DMS79 treated with DMSO at 0.1 percent for 48 hours (cell line): ENCODE measurements at places on chromosomes 5 and 9.
A peak's percentile ranks its signal among the peaks of the same experiment; 100 is the strongest.

DNA sequence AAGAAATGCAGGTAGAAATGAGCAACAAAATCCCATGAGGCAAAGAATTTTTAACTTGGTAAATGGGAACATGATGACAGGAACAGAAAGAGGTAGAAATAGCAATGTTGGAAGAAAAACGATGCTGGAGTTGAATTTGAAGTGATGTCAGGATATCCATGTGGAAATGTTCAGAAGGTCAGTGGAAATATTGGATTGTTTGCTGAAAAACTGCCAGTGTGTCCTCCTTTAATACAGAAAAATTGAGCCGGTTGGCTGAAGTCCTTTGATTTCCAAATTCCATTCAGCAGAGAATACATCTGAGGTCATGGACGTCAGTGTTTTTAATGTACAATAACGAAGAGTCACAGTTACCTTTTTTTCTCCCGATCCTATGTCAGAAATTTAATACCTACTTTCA, 110.0 kb upstream of the DMAC1 start:
- DNase-seq: no peak

GRCh38 chr5:126274076-126274762, 149.0 kb upstream of the GRAMD2B start:
- DNase-seq: no peak

DNA sequence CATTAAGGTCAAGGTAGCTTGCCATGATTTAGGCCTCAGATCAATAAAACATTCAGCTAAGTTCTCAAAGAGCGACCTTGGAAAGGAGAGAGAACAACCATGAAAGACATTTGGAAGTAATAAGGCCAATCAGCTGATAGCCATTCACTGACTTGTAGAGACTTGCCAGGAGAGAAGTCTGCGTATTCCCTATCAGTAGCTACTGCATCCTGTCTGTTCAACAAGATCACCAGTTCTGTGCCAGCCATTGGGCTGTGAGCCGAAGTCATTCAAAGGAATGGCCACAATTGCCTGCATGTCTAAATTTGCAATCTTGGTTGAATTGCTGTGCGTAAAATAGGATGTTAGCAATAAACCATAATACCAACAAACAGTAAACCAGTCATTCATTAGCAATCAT, 219.8 kb downstream of the FBXL7 start:
- DNase-seq: no peak

- DNase-seq: peak; percentile 5
These were observed at the start of gene F2RL1 for GRCh38 chr5:76818844-76819831. Gene F2RL1, plus strand, starts transcription at chr5:76819030. Its CDS starts 153 bp downstream, at chr5:76819183.

GRCh38 chr9:86201474-86202337, 57.8 kb downstream of the C9orf153 start:
- no peak for DNase-seq

- DNase-seq: no peak
These were observed 8.9 kb downstream of the LCN1 start for GRCh38 chr9:135530146-135530545.

GRCh38 chr5:131491749-131492148, 143.3 kb downstream of the RAPGEF6 start:
- DNase-seq: no peak

DNA sequence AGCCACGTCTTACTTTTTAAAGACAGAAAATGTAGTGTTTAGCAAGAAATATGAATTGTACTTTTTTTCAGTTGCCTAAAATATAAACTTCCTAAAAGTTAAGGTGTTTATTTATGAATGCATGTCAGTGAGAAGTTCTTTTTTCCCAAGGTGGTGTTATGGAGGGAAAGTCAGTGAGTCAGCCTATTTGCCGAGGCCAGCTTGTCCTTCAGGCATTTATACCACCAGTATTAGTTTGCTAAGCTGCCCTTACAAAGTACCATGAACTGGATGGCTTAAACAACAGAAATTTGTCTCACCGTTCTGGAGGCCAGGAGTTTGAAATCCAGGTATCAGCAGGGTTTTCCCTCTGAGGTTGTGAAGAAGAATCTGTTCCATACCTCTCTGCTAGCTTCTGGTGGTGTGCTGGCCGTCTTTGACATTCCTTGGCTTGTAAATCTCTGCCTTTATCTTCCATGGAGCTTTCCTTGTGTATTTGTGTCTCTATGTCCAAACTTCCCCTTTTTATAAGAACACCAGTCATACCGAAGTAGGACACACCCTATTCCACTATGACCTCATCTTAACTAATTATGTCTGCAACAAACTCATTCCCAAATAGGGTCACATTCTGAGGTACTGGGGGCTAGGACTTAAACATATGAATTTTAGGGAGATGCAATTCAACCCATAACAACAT, 38.4 kb downstream of the PRKACG start:
- no peak for DNase-seq

GRCh38 chr5:63860379-63860778, 101.9 kb downstream of the HTR1A start:
- DNase-seq: no peak

- DNase-seq: no peak
These were observed 126.1 kb upstream of the RETREG1 start for GRCh38 chr5:16742938-16743337.

- no peak for DNase-seq
These were observed 7.6 kb downstream of the CAMK2A start for GRCh38 chr5:150281987-150282386.

GRCh38 chr9:124593651-124594058, 86.5 kb upstream of the NR5A1 start:
- DNase-seq: no peak
